ENCODE measurements at places on chromosomes 4 and X.
A peak's percentile ranks its signal among the peaks of the same experiment; 100 is the strongest.

DNA sequence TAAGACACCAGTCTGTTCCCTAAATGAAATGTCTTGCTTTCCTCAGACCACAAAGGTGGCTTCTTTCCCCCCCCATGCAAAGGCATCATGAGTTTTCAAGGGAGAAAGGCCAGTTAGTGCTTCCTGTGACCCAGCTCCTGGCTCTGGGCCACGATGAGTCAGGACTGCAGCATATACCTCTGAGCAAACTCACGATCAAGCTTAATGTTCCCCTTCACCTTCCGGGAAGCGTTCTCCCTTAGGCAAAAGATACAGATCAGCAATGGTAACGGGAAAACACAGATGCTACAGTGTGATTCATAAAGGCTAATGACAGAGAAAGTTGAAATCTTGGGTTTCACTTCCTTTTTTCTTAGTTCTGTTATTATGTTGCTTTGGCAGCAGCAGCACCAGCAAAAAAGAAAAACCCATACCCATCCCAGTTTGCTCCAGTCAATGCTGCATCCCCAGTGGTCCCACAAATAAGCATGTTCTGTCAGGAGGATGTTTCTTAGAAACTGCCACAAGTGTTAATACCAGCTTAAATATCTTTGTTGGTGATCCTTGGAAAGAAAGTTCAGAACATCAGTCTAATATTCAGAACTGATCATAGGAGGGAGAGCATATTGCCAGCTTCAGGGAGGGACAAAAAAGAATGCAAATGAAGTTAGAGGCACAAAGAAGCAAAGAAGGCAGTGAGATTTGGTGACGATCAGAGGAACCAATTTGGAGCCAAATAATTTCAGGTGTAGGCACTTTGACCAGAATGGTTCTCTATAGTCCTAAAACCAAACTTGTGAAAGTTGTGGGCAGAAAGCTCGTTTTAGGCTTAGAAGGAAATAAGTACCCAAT, 41.2 kb downstream of the LONRF3 start:
- DNase-seq = peak; percentile 42

DNA sequence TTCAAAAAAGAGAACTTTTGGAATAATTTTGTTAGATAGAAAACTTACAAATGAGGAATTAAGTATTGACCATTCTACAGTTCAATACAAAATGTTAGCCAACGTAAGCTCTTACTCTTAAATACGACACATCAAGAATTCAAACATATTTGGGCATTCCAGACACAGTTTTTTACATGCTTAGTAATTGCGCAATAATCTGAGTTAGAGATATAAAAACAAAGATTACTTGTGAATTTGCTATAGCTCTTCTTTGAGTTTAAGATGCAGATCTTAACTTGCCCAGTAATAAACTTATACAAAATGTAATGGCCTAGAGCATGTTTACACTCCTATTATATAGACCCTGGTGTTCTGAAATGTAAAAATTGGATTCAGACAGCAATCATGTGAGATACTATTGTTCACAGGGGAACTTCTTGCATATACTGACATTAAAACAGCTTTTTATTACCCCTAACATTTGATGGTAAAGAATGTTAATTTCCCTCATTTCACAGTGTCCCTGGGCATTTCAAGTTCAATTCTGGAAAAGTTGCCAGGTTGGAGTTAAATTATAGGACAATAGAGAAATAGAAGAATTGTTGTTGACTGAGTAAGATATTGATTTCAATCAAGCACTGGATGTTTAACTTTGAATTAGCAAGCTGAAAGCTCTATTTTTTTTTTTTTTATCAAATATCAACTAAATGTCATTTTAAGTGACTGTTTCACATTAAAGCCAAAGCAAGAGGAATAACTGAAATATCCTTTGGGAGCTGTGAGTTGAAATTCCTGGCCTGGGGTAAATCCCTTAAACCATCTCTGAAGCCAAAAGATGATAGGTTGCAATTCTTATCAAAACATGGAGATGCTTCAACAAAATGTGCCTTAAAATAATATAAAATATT, 910 bp downstream of the HPGDS start:
- DNase-seq = no peak

DNA sequence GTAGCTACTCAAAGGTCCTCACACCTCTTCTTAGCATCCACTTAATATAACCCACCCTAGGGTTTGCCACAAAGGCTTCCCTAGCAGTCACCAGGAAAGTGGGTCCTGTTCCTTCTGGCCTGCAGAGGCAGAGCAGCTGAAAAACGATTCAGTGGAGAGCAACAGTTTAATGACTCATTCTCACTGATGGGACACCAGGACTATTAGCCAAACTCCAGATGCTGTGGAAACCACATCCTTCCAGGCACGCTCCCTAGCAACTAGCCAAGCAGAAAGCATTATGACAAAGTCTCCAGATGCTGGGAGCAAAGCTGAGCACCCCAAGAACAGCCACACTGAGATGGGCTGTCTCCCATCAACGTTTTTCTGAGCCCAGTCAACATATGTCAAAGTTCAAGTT, 30.3 kb upstream of the UTP14A start:
- peak; percentile 39 for DNase-seq

GRCh38 chr4:181793096-181793495, 450.1 kb upstream of the TENM3 start:
- no peak for DNase-seq

- no peak for DNase-seq
These were observed 108.5 kb upstream of the GLRA2 start for GRCh38 chrX:14420841-14421240.

- DNase-seq = peak; percentile 4
These were observed 888 bp downstream of the RAB28 start for GRCh38 chr4:13483136-13483767.

DNA sequence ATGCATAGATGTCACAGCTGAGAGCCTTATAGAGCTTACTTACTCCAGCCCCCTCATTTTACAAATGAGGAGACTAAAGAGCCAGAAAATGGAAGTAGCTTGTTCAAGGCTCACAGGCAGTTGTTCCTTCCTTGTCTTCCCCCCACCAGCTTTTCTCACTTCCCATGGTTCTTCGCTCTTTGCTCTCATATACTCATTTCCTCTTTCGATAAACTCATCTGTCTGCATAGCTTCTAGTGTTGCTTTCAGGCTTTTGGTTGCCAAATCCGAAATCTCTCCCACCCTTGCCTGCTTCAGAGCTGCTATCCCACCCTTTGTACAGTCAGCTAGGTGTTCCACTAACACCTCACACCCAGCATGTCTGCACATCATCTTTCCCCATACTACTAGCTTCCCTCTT, 25.0 kb upstream of the GJB1 start:
- no peak for DNase-seq

DNA sequence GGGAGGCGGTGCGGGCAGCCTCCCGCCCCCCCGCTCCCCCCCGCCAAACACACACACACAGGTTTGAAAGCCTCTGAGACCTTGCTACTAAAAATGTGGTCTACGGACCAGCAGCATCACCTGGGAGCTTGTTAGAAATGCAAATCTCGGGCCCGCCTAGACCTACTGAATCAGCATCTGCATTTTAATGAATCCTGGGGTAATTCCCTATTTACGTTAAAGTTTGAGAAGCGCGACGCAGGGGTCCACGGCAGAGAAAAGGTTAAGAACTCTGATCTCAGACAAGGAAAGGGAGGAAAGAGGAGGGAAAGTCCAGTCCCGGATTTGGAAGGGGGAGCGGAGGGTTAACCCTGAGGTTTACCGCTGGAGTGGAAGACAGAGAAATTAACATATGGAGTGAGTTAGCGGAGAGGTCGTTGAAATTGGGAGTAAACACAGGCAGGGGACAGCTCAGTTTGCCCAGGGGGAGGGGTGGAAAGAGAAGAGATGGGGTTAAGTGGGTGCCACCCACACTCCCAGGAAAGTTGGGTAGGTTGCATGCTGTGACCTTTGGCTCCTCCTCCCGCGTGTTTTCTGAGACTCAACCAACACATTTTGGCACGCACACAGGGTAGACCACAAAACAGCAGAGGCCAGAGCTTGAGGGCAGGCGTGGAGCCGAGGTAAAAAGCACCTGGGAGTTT, 483.6 kb downstream of the BCOR start:
- DNase-seq = no peak

DNA sequence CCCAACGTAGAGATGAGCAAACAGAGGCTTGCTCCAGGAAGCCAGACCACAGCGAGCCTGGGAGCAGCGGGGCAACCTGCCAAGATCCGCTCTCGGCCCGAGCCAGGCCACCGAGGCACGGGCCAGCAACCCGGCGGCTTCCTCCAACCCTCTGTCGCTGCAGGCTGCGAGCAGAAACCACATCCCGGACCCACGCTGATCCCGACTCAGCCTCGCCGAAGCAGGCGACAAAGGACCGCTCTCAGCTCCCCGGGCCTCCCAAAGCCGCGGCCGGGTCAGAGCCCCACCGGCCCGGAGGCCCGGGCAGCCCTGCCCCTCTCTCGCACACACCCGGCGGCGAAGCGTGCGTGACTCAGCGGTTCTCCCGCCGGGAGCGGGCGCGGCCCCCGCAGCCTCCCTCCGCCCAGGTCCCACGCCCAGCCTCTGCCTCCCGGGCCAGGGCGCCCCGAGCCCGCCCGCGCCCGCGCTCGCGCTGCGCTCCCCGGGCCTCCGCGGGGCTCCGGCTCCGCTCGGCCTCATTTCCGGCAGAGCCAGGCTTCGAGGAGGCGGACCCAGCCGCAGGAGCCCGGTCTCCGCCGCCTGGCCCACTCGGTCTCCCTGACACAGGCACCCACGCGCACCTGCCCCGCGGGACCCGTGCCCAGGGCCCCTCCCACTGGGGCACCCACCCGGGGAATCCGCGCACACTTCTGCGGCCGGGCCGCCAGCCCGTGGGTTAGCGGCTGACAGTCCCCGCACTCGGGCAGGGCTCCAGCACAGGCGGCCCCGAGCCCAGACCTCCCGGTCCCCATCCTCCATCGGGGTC, 1.7 kb downstream of the PPP2R2C start:
- DNase-seq = peak; percentile 57

DNA sequence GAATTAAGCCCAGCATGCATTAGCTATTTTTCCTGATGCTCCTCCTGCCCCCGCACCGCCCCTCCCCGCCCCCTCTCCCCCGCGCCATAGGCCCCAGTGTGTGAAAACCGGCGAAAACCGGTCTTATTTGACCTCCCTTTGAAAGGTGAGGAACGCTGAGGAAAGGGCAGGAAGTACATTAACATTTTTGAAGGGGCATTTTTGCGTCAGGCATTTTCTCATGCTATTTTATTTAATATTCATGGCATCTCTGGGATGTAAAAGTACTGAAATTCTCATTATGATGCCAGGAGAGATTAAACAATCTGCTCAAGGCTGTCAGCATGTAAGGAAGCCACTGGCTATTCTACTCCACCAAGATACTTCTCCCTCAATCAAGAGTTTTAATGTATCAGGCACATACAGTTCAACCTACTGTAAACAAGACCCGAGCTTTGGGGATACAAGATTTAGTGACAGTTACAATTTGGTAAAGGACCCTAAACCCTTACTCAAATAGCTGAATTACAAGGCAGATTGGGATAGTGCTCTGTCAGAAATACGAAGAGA, 1.2 kb upstream of the NMU start:
- DNase-seq = no peak

DNA sequence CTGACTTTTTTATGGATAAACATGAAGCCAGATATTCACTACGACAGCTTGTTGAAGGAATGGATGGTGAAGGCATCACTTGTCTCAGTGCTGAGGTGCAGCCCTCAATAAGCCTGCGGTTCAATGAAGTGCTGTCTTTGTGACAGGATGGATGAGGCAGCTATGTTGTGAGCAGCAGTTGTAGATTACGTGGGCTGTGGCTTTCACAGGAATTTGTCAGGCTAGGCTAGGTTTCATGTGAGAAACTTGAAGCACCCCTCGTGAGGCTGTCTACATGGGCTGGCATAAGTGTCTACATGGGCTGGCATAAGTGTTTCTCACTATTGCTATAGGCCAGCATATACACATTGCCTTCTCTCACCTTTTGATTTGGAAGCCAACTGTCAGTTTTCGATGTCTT, 1050.0 kb downstream of the ADGRL3 start:
- peak; percentile 6 for DNase-seq

GRCh38 chrX:2351999-2352995, 148.5 kb downstream of the DHRSX start:
- peak; percentile 23 for DNase-seq

DNA sequence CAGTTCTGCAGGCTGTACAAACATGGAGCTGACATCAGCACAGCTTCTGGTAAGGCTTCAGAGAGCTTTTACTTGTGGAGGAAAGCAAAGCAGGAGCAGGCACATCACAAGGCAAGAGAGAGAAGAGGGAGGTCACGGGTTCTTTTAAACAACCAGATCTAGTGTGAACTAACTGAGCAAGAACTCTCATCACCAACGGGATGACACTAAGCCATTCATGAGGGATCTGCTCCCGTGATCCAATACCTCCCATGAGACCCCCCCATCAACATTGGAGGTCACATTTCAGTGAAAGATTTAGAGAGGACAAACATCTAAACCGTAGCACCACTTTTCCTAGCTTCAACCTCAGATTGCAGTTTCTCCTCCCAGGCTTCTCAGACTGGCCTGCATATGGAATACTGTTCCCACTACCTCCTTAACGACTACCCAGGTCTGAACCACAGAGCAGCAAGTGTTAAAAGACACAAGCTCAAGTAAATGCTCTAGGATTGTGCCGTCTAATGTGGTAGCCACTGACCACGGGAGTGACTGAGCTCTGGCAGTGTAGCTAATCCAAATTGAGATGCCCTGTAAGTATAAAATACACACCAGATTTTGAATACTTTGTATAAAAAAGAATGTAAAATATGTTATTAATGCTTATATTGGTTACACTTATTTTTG, 192.7 kb downstream of the PTTG2 start:
- DNase-seq = no peak

GRCh38 chr4:8549352-8549931, 30.8 kb upstream of the GPR78 start:
- no peak for DNase-seq

GRCh38 chr4:2333916-2334644, 72.2 kb upstream of the MXD4 start:
- DNase-seq = no peak

GRCh38 chr4:6188687-6189305, 11.6 kb downstream of the JAKMIP1 start:
- DNase-seq = no peak

GRCh38 chrX:16867947-16868346, 2.2 kb downstream of the RBBP7 start:
- no peak for DNase-seq

DNA sequence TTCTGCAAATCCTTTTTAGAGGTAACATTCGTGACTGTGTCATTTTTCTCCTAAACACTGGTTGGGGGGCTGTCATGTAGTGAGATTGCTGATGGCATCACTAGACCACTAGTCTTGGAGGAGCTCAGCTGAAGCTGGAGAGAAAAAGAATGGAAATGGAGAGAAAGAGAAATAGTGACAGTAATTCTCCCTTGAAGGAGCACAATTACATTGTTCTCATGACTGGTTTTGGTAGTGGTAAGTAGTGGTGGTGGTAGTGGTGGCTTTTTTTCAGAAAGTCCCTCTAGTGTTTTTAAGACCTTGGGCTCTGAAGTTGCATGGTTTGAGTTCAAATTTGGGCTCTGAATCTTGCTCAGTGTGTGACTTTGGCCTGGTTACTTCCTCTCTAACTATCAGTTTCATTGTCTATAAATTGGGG, 99.8 kb downstream of the LARP7 start:
- no peak for DNase-seq

DNA sequence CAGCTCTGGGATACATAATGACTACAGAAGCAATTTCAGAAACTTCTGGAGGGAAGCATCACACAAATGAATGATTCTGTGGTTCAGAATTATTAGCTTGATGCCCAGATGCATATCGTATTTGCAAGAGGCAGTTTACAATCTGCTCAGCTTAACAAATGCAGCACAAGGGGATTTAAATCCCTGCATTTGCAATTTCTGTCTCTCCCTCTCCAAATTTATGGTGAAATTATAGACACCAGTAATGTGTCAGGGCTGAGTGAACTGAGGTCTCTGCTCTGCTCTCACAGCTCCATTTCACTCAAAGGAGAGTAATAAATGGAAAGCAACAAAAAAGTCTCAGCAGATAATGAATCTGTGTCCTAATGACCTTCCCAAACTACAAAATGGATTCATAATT, 80.2 kb downstream of the TMEM156 start:
- no peak for DNase-seq

All from urothelium cell line (cell line).